ENCODE measurements at places on chromosomes 3 and 15. TPM values are rescaled to one million over a fixed set of nuclear protein-coding genes. Genes with fewer than 3 reads are reported as not detected.

The CHCHD6 gene
- polyA plus RNA-seq: 5.7 TPM

DNA sequence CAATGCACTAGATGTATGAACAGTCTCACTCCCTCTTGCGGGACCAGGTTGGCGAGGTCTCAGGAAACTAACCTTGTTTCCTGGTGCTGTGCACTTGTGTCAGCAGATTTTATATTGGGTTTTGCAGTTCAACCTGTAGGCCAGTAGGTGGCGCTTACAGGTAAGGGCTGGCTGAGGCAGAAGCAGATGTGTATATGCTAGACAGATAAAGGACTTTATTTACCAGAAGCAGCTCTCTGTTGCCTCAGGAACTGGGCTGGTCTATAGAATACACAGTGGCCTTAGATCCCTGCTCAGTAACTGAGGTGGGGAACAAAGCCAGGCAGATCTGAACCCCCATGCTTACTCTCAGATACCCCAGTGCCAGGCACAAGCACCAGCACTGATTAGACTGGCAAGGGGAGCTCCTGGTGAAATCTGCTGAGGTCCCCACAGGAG is 296.8 kb downstream of the DOCK3 start:
- peak; percentile 68 for DNase-seq

The DNASE1L3 gene
- 4.2 TPM for polyA plus RNA-seq

DNA sequence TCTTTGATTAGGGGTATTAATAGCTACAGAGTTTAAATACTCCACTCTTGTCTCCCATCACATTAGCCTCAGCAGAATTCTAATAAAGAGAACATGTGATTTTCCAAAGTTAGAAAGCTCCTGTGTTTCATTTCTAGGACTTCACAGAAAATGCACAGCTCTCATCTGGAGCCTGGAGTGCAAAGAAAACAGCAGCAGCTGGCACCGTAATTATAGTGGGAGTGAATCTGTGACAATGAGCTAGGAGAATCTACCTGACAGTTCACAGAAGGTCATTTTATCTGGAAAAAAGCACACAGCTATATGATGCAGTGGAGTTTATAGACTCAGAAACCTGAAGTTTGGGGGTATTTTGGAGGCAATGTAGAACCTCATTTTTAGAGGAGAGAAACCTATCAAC is 5.4 kb upstream of the TRIM59 start:
- DNase-seq: no peak

Measured in small intestine (tissue), 16 donors.